Forelimb muscle (tissue), 1 donor: ENCODE measurements at places on chromosomes 13 and 19.
A peak's percentile ranks its signal among the peaks of the same experiment; 100 is the strongest.

DNA sequence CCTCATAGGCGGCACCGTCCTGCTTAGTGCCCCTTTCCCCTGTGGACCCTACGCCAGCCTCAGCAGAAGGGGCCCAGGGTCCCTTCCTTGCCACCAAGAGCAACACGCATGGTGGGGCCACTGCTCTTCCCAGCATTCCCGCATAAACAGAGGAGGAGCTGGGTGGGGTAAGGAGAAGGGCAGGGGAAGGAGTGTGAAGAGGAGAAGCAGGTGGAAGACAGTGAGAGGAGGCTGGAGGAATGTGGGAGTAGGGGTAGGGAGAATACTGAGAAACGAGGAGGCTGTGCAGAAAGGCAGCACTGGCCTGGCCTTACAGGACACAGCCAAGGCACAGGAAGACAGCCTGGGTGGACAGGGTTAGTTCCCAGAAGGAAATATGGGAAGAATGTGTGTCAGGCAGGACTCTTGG, 43.9 kb downstream of the ZNF331 start:
- DNase-seq = no peak

DNA sequence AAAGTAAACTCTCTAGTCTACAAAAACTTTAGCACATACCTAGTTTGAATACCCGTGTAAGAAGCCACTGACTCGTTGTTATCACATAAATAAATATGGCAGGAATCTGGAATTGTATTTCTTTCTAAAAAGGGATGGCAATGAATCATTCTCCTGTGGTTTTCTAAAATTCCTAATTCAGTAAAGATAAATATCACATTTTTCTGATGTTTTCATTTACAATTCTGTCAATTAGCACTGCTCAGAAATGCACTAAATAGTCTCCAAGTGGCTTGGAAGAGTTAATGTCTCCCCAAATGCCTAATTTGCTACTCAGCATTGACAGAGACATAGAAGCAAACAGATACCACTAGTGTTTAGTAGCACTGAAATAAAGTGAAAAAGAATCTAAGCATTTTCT, 547.7 kb upstream of the SLITRK1 start:
- DNase-seq = no peak

GRCh38 chr19:53881482-53882390, at the start of gene PRKCG:
TSS of gene PRKCG (plus strand) at chr19:53882197. CDS start at chr19:53882495, 298 bp downstream.
- DNase-seq = no peak

- DNase-seq = no peak
These were observed 11.7 kb upstream of the OVOL3 start for GRCh38 chr19:36099166-36099785.

- no peak for DNase-seq
These were observed 31.6 kb downstream of the USP12 start for GRCh38 chr13:27140060-27140459.

DNA sequence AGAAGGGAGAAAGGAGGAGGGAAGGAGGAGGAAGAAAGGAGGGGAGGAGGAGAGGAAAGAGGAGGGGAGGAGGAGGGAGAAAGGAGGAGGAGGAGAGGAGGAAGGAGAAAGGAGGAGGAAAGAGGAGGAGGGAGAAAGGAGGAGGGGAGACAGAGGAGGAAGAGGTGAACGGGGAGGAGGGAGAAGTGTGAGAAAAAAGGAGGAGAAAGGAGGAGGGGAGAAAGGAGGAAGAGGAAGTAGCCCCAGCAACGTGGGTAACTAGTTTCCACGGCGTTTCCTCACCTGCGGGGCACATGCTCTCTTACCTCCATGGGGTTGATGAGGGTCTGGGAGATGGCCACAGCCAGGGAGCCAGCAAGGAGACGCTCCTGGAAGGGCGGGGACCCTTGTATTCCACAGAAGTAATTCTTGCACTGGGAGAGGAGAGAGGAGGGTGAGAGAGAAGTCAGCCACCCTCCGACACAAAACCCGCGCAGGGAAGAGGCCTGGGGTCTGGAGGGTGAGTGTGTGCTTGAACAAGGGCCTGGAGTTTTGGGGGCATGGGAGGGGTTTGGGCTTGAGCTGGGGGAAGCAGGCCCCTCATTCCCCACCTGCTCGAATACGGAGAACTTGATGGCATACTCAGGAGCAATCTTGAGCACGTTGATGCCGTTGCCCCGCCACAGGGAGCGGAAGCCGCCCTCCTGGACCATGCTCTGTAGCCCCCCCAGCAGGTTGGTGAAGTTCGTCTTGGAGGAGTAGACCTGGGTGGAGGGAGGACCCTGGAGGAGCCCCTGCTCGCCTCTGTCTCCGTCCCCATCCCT, 3.9 kb downstream of the SLC25A41 start:
- DNase-seq = no peak

DNA sequence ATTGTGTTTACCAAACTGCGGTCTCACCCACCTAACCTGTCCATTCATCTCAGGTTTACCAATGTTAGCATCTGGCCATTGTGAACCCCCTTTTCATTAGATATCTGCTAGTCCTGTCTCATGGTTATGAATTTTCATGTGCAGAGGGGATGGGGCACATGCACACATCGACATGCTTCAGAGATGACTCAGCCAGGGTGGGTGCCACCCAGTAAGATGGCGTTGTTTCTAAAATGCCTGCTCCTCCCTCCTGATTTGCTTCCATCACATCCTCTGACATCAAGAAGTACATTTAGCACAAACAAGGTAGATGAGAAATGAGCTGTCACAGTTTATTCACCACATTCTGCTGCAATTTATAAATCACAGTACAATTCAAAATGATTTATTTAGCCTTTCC, 51.3 kb downstream of the GPALPP1 start:
- DNase-seq = no peak

DNA sequence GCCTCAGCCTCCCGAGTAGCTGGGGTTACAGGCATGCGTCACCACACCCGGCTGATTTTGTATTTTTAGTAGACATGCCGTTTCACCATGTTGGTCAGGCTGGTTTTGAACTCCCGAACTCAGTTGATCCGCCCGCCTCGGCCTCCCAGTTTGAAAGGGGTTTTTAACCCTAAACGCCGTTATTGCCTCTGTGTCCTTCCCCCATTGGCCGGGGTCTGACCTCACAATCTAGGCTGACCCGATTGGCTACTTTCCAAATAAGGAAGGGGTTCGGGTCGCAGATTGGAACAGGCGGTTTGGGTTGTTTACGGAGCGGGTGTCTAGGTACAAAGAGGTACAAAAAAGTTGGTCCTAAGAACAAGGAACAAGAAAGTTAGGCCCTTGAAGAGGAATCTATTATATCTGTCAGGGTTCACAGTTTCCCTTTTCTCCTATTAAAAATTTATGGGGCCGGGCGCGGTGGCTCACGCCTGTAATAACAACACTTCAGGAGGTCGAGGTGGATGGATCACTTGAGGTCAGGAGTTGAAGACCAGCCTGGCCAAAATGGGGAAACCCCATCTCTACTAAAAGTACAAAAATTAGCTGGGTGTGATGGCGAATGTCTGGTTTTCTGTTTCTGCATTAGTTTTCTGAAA, 1.0 kb downstream of the ZNF253 start:
- DNase-seq = no peak

- no peak for DNase-seq
These were observed 55.4 kb upstream of the MTIF3 start for GRCh38 chr13:27505792-27506191.

DNA sequence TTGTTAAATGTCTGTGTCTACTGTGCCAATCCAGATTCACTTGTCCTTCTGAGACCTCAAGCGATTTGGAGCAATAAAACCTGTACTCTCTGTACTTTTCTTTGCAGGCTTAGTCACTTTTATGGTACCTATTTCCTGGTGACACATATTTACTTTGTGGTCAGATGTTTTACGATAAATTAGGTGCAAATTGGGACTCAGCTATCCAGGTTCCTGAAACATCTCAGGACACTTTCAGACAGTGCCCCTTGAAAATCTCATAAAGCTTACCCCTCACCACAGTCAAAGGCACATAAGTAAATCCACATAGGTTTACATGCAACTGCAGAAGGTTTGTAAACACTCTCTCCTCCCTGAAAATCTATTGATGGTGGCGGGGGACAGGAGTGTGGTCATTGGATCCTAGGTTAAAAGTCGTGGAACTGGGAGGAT, 438.8 kb downstream of the EFNB2 start:
- no peak for DNase-seq

- DNase-seq = no peak
These were observed 40.5 kb upstream of the SLC15A1 start for GRCh38 chr13:98792785-98793495.

GRCh38 chr13:28705461-28706083, 13.2 kb downstream of the SLC46A3 start:
- no peak for DNase-seq

DNA sequence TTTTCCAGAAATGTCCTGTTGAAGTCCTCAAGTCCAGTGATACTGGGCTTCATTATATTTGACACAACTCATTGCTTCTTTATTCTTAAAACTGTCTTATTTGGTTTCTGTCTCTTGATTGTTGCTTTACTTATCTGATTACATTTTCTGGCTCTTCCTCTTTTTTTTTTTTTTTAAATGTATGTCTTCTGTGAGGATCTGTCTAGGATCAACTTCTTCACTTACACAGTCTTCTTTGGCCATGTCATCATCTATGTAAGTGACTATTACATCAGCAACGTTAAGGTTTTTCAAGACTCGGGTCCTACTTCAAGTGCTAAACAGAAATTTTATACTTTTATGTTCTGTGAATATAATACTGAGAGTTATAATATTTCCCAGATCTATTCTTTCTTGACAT, 162.1 kb downstream of the PDS5B start:
- DNase-seq = no peak

GRCh38 chr19:10508707-10509106, 5.6 kb upstream of the KEAP1 start:
- DNase-seq = no peak

DNA sequence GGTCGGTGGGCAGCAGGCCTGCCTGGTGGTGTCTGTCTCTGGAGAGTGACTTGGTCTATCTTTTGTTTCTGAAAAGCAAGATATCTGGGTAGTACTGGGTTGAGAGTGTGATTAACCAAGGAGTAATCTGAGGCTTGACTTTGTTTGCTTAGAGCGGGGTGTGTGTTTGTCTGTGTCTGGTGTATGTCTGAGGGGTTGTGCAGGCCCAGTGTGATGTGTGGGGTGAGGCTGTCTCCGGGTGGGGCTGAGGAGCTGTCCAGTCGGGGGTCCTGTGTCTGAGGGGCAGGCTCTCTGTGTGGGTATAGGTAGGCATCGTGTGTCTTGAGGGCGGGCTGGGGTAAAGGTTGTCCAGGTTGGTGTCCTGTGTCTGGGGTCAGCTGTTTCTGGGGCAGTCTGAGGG, 11.1 kb upstream of the TIMM50 start:
- no peak for DNase-seq

DNA sequence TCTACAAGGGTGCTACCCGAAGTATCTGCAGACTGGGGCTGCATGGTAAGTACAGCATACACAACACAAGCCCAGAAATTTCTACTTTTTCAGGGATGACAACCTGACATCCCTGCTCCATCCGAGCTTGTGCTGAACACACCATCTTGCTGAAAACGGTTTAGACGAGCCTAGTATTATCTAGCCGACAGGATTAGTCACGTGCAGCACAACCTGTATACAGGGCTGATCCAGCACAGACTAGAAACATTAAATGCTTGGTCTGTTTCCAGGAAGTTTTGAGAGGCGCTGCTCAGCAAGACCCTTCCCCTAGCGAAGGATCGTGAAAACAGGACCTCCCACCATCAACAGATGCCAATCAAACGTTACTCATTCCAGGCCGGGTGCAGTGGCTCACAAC, 4.2 kb downstream of the SMIM7 start:
- no peak for DNase-seq

- DNase-seq = no peak
These were observed 405.1 kb downstream of the DACH1 start for GRCh38 chr13:71461892-71462291.

DNA sequence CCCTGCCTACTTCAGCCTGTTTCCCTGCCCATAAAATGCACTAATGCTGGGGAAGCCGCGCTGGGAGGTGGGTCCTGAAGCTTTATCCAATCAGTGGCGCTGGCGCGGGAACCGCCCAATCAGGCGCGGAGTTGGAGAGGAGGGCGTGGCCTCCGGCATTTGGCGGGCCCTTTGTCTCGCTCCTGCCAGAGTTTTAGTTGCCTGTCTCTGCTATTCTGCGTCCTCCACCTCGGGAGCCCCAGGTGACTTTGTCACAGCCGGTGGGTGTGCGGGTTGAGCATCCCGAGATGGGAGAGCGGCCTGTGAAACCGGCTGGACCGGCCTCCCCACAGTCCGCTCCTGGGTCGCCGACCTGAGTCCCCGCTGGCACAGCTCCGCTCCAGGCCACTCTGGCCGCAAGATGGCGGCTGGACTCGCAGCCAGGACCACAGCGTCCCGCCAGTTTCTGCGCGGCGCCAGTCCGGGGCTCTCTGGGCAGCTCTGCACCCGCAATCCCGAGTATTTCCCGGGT, 30.7 kb upstream of the ZNF429 start:
- DNase-seq = peak; percentile 58

DNA sequence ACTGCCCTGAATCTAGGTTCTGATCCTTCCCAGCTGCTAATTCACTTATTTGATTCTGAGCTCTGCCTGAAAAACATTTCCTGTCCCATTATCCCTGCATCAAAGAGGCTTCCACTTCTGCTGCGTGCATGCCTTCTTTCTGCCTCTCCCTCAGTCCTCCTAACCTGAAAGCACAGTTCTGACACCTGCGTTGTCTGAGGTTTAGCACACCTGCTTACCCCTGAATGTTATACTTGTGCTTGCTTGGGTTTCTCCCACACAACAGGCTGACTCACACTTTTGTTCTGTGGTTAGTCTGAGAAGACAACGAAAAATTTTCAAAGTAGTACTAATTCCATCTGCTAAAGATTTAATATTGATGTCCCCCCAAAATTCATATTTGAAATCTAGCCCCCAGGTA, 3.1 kb upstream of the SOHLH2 start:
- no peak for DNase-seq

DNA sequence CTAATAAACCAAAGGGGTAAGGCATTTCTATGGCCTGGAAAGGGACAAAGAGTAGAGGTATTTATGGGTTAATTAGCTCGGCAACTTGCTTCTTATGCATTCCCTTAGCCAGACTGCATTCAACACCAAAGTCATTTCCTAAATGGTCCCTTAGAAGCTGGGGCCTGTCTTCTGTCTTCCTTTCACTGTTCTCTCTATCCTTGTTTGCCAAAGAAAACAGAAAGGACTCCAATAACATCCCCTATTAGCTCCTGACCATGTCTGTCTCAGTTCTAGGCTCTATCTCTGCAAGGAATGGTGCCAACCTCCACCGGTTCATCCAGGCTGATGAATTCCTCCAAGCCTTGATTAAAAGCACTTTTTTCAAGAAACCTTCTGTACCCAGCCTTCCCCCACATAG, 123.5 kb downstream of the KCTD12 start:
- DNase-seq = no peak

GRCh38 chr19:31037286-31037980, 311.8 kb downstream of the TSHZ3 start:
- no peak for DNase-seq
